ENCODE measurements at places on chromosomes 2 and 18.

GRCh38 chr18:48882379-48882778, 68.4 kb downstream of the SMAD7 start:
- no peak for DNase-seq

- no peak for DNase-seq
These were observed 48.1 kb downstream of the KLF7 start for GRCh38 chr2:207117668-207118067.

DNA sequence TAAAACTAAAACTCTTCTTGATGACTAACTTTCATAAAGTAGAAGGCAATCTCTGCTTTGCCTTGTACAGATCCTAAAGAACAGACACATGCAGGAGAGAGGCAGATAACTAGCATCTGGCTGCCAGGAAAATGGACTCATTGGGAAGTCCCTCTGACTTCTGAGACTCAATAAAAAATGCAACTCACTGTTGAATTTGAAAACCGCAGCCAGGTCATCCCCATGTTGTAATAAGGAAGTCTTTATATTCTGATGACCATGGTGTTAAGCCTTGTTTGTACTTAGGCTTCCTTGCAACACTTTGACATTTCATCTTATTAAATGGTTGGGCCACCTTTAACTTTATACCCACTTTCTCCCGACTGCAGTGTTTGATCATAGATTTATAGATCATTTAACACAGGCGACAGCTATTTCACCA, 375.1 kb upstream of the KCNH7 start:
- DNase-seq = no peak

DNA sequence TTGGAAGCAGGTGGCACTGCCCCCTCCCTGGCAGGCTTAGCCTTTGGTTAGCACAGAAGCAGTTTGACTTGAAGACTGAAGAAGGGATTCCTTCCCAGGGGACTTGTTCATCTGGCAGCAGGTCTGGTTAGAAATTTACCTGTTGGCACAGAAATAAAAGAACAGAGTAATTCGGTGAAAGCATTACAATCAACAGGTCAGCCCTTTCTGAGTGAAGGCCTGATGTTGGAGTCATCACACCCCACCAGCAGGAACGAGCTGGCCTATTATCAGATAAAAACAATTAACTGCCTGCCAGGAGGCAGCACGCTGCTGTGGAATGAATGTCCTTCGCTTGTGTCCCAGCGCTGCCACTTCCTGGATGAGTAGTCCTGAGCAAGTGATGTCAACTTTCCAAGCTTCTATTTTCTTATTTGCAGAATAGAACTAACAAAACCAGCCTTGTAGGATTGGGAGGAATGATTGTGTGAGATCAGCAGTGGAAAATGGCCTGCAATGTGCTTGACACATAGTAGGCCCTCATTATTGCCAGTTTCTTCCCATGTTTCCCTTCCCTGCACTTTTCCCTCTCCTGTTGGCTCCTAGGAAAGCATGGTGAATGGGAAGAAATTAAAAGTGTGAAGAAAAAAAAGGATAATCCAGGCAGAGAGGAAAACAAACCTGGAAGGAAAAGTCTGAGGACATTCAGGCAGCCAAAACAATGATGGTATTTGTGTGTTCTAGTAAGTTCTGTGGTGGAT, 29.0 kb downstream of the LGALSL start:
- no peak for DNase-seq

- DNase-seq = no peak
These were observed 8.3 kb upstream of the COL6A3 start for GRCh38 chr2:237422309-237422708.

GRCh38 chr2:191645434-191646162, 32.3 kb upstream of the NABP1 start:
- no peak for DNase-seq

DNA sequence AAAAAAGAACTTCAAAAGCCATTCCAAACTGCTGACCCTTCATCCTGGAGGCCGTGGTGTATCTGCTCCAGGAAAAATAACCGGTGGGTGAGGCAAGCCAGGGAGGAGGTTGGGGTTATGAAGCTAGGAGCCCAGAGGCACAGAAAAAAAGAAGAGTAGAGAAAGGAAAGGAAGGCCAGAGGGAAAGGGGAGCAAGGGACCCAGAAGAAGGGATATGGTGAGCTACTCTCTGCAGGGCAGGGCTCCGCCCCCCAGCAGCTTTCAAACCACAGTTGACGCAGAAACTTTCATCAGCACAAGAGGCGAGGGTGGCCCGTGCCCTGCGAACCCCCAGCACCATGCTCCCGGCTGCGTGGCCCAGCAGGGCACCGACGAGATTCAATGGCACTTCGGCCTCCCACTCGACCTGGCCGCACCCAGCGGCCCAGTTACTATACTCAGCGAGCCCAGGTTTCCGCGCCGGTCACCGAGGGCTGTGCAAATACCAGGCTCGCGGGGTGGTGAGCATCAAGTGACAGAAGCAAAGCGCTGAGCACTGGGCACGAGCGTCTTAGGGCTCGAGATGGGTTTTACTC, 665 bp downstream of the MCM6 start:
- DNase-seq = peak; percentile 66

- DNase-seq = no peak
These were observed 218.5 kb upstream of the SOX11 start for GRCh38 chr2:5473635-5474034.

- peak; percentile 60 for DNase-seq
These were observed 13.5 kb upstream of the ZAP70 start for GRCh38 chr2:97699765-97700444.

- no peak for DNase-seq
These were observed 825.3 kb downstream of the TRIB2 start for GRCh38 chr2:13542061-13542460.

GRCh38 chr2:17195016-17195415, 323.2 kb downstream of the RAD51AP2 start:
- DNase-seq = no peak
